Thoracic aorta (tissue), 2 donors: ENCODE measurements at places on chromosomes 5 and 9. TPM values are rescaled to one million over a fixed set of nuclear protein-coding genes. Genes with fewer than 3 reads are reported as not detected.

FBP2 gene
- 0.49 TPM for total RNA-seq

PKN3 gene
- 4.4 TPM for total RNA-seq

DNA sequence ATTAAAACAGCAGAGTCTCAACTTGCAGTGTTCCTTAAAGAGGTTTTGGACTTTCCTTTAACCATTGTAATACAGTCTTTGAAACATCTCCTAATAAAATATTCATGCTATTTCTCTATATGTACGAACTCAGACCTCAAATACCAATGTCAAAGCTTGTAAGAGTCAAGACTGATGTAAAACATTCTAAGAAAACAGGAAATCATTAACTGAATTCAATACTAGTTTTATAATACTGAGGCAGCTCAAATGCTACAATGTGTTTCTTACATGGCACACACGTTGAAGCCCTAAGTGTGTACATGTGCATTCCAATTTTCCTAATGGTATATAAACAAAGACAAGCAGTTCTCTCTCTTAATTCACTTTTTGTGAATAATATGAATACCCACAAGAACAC is 11.6 kb downstream of the PSIP1 start:
- no peaks in the 10 kb centered on the region for H3K36me3 ChIP-seq
- H3K4me1 ChIP-seq = peaks cover 21% of the 10 kb centered on the region
- H3K27ac ChIP-seq = no peak overlapping the region
- H3K4me3 ChIP-seq = no peak overlapping the region
- H3K27me3 ChIP-seq = no peaks in the 10 kb centered on the region

DNA sequence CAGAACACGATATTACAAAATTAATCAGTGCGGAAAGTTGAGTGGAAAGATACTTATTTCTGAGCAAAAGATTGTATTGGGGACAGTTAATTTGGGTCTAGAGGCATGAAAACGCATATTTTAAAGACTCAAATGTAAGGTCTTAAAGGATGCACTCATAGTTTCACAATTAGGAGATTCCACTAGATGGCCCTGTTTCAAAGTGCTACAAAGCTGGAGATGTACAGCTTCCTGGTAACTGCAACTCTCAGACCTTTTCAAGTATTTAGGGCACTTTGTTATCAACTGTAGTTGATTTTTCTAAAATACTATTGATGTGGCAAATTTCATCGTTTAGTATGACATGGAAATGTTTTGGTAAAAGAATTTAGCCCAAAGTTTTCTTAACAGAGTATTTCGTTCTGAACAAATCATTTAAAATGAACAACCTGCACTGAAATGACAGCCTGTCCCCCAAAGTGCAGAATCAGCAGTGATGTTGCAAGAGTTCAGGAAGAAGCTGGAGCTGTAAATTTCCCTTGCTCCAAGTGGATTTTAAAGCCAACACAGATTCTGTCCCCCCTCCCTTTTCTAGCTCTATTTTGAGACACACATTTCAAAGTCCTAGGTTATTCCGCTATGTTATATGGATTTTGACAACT is 16.2 kb upstream of the NDUFB6 start:
- DNase-seq = no peak
- no peaks in the 10 kb centered on the region for H3K36me3 ChIP-seq
- no peaks in the 10 kb centered on the region for H3K4me1 ChIP-seq
- H3K27ac ChIP-seq = no peak overlapping the region

- peaks cover 16% of the 10 kb centered on the region for H3K4me1 ChIP-seq
- no peak overlapping the region for H3K4me3 ChIP-seq
- no peaks in the 10 kb centered on the region for H3K27me3 ChIP-seq
These were observed 18.5 kb downstream of the TNPO1 start for GRCh38 chr5:72834924-72835323.

DNA sequence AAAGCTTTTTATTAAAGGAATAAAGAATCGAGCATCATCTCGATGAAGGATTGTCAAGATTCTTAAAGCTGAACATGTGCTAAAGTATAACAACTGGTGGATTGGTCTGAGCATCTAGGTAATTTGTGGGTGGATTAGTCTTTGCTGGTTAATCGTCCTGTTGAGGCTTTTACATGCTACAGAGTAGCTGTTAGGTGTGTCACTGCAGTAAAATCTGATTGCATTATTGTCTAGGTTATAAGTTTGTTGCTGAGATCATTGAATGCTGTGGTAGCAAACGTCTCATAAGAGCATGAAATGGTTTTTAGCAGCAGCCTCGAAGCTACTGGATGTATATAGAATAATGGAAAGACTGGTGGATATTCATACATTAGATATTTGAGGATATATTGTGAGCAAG is 7.2 kb downstream of the FBXO38 start:
- no peak overlapping the region for H3K27ac ChIP-seq
- no peaks in the 10 kb centered on the region for H3K36me3 ChIP-seq
- peaks cover 46% of the 10 kb centered on the region for H3K4me1 ChIP-seq
- no peak for DNase-seq

GRCh38 chr5:89473196-89473595 is 590.2 kb upstream of the MEF2C start:
- no peak overlapping the region for H3K27ac ChIP-seq
- no peak for DNase-seq
- H3K4me3 ChIP-seq = no peak overlapping the region

DNA sequence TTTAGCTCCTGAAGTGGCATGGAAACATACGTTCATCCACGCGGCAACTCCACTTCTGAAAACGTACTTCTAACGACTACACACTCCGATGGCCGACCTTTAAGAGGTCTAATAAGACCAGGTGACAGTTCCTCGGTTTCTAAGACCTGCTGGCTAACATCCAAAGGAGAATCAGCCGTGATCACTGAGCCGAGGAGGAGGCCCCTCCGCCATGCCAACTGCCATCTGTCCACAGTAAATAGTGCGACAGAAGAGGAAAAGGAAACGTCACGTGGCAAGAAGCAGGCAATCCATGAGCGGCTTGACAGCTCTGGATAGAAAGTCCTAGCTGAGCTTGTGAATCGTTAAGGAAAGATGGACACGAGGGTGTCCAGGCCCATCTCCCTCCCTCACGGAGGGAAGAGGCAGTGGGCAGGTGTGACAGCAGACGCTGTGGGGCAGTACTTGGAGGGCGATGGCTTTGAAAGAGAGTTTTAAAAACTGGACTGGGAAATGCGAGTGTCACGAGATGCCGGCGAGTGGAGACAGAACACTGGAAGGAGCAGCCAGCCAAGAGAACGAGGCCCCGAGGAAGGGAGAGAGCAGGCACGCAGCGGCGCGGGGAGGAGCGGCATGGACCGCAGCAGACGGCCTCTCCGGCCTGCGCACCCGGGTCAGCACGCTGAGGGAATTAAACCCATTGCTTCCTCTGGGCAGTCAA is 66.7 kb upstream of the TBC1D9B start:
- peaks cover 23% of the 10 kb centered on the region for H3K36me3 ChIP-seq
- no peaks in the 10 kb centered on the region for H3K4me1 ChIP-seq
- H3K4me3 ChIP-seq = no peak overlapping the region
- no peak for DNase-seq

GRCh38 chr5:154403234-154403633 is 42.6 kb upstream of the SAP30L start:
- peaks cover 10% of the 10 kb centered on the region for H3K4me1 ChIP-seq
- no peak for DNase-seq
- no peaks in the 10 kb centered on the region for H3K27me3 ChIP-seq
- no peak overlapping the region for H3K27ac ChIP-seq
- no peak overlapping the region for H3K4me3 ChIP-seq
- no peaks in the 10 kb centered on the region for H3K36me3 ChIP-seq

DNA sequence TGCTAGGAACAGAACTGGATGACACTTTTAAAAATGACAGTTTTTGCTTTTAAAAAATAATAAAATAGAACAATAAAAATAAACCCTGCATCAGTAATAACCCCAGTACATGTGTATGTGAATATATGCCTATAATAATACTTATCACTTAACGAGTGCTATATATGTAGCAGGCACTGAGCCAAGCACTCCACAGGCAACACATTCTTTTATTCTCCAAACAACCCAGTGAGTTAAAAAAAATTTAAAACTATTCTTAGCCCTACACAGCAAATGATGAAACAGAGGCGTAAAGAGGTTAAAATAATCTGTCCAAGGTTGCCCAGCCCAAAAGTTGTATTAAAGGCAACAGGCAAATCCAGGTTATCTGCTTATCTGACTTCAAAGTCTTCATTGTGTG is 124.5 kb upstream of the SMIM23 start:
- no peaks in the 10 kb centered on the region for H3K27me3 ChIP-seq
- H3K36me3 ChIP-seq = no peaks in the 10 kb centered on the region

GRCh38 chr5:122478741-122479442 is 166.9 kb downstream of the SNCAIP start:
- H3K4me1 ChIP-seq = no peaks in the 10 kb centered on the region
- H3K36me3 ChIP-seq = no peaks in the 10 kb centered on the region
- no peaks in the 10 kb centered on the region for H3K27me3 ChIP-seq
- H3K4me3 ChIP-seq = no peak overlapping the region
- H3K27ac ChIP-seq = no peak overlapping the region

GRCh38 chr5:130032807-130033206 is 128.5 kb downstream of the CHSY3 start:
- no peaks in the 10 kb centered on the region for H3K36me3 ChIP-seq
- H3K27ac ChIP-seq = no peak overlapping the region
- peaks cover 4% of the 10 kb centered on the region for H3K4me1 ChIP-seq
- no peak overlapping the region for H3K4me3 ChIP-seq
- no peak for DNase-seq
- no peaks in the 10 kb centered on the region for H3K27me3 ChIP-seq

- DNase-seq = no peak
- no peak overlapping the region for H3K27ac ChIP-seq
- H3K27me3 ChIP-seq = no peaks in the 10 kb centered on the region
- H3K36me3 ChIP-seq = peaks cover 3% of the 10 kb centered on the region
- H3K4me1 ChIP-seq = peaks cover 8% of the 10 kb centered on the region
These were observed 53.9 kb downstream of the TTLL11 start for GRCh38 chr9:122039234-122039633.

DNA sequence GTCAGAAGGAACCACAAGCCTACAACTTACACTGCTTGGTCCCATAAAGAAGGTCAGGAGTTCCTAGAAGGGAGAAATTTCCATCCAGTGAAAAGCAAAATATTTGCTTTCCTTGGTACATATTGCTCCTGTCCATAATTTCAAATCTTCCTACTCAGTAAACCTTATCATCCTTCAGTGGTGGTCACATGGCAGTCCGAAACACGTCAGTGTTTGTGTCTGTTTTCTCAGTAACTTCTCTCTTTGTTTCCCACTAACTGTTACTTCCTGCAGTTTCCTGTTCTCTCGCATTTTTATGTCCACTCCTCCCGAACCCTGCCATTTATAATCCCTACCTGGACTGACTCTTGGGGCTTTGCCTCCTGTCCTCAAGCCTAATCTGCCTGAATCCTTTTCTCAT is 129.1 kb downstream of the FANCC start:
- peak overlapping the region; percentile 27 for H3K4me3 ChIP-seq
- DNase-seq = no peak
- no peaks in the 10 kb centered on the region for H3K27me3 ChIP-seq
